ENCODE measurements at places on chromosomes 5 and 9.

DNA sequence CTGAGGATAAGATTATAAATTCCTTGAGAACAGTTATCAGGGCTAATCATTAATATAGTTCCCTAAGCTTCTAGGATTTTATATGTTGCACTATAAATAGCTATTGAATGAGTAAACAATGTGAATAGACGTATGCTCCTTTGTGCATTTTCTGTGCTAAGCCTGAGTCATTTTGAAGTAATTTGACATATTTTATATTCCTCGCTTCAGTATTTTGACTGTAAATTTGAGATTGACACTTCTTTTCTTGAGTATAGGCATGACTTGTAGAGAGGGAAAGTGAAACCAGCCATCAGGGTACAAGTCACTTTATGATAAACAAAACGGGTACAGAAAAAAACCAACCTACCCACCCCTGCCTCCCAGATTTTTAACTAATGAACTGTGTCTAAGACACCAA, 367.7 kb upstream of the PRR16 start:
- no peak for DNase-seq

- no peak for DNase-seq
These were observed 99.5 kb downstream of the FBXW11 start for GRCh38 chr5:171906703-171907590.

- no peak for DNase-seq
These were observed 73.5 kb downstream of the SLF1 start for GRCh38 chr5:94691949-94692348.

- DNase-seq, result no peak
These were observed 107.7 kb downstream of the CCDC192 start for GRCh38 chr5:127810707-127811490.

Measured in central memory CD4-positive, alpha-beta T cell (primary cell).